Cortex of kidney (tissue), 1 donor: ENCODE measurements at places on chromosomes 1 and 21.

DNA sequence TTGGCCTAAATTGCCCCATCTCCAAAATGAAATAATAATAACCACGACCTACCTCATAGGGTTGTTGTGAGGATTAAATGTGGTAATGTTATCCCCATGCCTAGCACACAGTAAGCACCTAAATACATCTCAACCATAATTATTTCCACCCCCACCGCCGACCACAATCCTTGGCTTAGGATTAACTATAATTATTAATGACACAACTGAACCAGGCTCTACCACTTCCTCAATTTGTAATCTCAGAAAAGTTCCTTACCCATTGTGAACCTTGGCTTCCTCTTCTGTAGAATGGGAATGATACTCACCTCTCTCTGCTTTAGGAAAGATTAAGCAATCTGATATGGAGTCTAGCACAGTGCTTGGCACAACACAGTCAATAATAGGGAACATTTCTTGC, 44.3 kb upstream of the TACSTD2 start:
- DNase-seq: no peak

DNA sequence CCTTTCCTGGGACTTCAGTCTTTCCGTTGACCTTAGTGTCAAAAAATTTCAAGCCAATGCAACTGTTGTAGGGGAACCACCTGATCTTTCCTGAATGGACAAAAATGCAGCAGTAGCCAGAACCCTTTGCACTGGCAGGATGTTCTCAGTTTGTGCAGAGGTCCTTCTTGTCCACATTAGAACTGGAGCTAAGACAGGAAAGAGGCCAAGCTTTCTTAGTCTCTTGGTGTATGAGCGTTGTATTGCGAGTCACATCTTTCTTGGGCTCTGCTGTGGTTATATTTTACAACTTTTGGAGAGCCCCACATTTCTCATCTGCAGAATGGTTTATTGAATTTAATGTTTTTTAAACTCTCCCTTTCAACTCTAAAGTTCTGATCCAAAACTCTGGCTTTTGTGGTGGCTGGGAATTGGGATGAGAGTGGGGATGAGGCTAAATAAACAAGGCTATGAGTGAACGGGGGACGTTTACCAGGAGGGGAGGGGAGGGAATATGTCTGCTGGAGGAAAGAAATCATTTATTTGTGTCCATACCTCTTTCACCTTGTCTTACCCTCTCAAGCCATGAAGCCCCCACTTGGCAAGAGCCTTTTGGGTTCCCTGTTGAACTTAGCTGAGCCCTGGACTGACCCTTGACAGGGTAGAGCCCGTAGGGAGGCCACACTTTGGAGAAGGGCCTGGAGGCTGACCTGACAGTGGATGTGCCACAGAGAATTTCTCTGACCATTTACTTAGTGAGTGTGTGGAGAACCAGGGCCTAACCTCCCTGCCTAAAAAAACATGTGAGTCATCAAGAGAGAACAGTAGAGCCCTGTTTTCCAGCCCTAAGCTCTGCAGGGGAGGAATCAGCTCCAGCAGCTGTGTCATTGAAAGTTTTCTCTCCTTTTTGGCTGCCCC, 586 bp downstream of the CHI3L2 start:
- DNase-seq: no peak

DNA sequence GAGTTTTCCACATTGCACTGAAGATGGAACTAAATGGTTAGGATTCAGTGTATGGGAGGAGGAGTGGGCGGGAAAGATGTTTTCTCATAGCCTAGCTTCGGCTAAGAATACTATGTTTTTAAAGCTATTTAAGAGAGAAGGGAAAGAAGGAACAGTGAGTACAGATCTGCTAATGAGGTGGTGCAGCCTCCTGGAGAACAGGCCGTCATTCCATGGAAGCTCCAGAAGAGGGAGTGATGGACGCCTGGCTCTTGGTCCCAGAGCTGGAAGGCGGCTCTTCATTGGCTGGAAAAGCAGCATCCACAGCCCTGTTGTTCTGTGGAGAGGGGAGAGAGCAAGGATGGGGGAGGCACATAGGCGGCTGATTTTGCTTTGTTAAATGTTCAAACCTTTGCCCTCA, 6.9 kb downstream of the CAMK1G start:
- no peak for DNase-seq

DNA sequence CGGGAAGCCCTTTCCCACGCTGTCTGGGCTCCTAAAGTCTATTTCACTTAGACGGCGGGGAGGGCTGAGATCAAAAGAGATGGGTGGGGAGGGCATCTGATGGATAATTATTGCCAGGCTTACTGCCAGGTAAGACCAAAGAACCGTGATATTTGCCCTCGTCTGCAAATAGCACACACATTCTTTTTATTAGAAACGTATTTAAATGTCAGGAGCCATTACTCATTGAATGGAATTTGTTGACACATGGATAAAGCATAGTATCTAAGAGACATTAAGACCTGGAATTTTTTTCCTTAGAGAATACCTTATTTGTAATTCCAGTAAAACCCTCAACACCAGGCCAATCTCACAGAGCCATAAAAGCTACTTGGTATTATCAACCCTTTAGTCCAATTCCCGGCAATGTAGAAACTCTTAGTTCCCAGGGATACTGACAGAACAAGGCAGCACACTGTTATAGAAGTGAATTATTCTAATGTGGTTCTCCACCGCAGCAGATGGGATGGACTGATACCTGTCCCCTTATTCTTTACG, 10.6 kb downstream of the URB1 start:
- no peak for DNase-seq

GRCh38 chr1:193929374-193930033, 743.1 kb upstream of the B3GALT2 start:
- DNase-seq: no peak

GRCh38 chr1:150207281-150207971, 28.5 kb downstream of the ANP32E start:
- no peak for DNase-seq

DNA sequence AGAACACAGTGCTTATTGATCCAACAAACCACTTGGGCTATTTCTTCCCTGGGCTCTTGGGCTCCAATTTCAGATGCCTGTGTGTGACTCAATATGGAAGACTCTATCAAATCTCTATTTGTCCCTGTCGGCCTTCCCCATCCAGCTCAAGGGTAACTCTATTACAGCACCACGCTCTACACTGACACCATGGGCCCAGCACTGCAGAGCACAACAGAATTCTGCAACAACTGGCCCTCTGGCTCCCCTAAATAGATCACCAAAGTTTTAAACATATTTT, 51.7 kb downstream of the CAPZB start:
- no peak for DNase-seq

- no peak for DNase-seq
Observed at GRCh38 chr1:3821004-3821403, 24.7 kb upstream of the LRRC47 start.

GRCh38 chr1:27970401-27970800, 10.6 kb downstream of the XKR8 start:
- DNase-seq: no peak

DNA sequence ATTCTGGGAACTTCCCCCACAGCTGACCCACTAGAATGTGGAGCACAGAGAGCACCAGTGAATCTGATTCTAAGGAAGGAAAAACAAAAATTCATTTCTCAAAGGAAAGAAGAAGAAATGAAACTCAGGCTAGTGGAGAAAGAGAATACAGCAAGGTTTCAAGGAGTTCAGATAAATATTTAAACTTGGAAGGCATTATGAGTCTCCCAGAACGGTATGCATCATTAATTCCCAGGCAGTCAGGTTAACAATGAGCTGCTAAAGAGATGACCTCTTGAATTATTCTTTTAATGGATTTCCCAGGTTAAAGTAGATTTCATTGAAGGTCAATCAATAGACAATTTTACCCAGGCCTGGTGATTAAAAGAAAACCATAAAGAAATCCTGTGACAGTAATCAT, 103.6 kb upstream of the KAZN start:
- DNase-seq: no peak

DNA sequence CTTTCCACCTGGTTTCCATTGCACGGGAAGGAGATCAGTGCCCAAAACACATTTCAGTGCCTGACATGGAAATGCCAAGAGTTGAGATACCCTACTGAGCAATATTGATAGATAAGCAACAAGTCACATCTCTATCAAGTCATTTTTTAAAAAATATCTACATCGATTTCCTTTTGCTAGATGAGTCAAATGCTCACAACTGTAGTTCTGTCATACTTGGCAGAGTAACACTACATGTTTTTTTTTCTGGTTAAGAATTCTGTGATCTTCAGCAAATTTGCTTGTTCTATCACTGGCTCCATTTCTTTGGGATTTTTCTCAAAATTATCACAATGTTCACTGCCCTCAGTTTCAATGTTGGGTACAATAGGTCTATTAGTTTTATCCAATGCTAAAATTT, 145.4 kb downstream of the ZC3H11B start:
- DNase-seq: no peak

GRCh38 chr1:234610061-234610665, at the start of gene IRF2BP2:
Gene IRF2BP2 (minus strand): TSS chr1:234610178. CDS start chr1:234609494, 684 bp downstream.
- DNase-seq: no peak
